Renal cortex interstitium (tissue), 15 donors: ENCODE measurements at places on chromosomes 6 and 20. TPM values are rescaled to one million over a fixed set of nuclear protein-coding genes. Genes with fewer than 3 reads are reported as not detected.

DNA sequence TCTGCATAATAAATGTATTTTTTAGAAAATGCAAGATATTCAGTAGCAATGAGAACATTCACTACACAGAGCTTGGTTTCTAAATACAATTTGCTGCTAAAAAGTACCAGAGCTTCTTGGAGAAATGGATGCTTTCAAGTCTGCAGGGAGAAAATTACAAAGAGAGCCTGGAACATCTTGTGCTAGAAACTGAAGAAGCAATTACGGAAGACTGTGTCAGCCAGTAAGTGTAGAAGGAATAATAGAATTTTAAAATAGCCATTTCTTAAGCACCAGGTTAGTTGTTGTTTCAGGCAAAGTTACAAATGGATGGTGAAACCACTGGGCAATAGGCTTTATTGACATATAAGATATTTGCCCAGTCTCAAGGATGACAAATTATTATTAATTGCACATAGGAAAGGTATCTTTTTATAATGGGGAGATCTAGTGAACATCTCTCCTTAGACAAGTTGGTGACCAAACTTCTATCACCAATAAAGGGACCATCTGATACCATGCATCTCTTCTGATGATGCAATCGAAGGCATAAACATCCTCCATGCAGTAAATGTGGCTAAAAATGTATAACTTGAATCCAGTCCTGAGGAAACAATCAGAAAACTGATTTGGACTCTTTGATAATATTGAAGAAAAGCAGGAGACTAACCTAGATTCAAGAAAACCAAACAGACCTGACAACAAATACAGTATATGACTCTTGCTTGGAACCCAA lies 81.7 kb downstream of the ARHGAP18 start:
- DNase-seq, result no peak

The ULBP3 gene
- 11.3 TPM for polyA plus RNA-seq

The SLC4A11 gene
- polyA plus RNA-seq, result 3.0 TPM

DNA sequence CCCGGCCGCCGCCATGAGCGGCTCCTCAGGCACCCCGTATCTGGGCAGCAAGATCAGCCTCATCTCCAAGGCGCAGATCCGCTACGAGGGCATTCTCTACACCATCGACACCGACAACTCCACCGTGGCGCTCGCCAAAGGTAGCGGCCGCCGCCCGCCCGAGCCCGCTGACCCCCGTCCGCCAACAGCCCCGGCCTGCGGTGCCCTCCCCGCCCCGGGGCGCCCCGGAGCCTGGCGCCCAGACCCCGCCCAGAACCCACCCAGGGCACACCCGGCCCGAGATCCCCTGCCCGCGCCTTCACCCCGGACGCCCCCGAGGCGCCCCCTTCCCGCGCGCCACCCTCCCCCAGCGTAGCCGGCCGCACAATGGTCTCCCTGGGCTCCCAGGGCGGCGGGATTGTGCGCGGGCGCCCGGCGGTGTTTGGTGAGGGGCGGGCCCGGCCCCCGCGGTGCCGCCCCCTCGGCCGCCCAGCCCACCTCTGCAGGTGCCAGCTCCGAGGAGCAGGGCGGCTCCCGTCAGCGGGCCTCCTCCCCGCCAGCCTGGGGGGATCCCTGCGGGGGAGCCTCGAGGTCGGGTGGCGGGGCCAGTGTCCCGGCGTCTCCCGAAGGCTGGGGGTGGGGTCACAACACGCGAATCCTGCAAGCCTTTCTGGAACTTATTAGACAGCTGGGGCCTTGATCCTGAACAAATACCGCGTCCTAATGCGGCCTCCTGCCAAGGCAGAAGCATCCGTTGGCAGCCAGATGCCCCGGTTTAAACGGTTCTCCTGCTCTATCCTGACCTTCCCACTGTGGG lies 577 bp downstream of the LSM14B start:
- no peak for DNase-seq

GRCh38 chr20:21498635-21499034 lies 15.2 kb downstream of the NKX2-2 start:
- no peak for DNase-seq

DNA sequence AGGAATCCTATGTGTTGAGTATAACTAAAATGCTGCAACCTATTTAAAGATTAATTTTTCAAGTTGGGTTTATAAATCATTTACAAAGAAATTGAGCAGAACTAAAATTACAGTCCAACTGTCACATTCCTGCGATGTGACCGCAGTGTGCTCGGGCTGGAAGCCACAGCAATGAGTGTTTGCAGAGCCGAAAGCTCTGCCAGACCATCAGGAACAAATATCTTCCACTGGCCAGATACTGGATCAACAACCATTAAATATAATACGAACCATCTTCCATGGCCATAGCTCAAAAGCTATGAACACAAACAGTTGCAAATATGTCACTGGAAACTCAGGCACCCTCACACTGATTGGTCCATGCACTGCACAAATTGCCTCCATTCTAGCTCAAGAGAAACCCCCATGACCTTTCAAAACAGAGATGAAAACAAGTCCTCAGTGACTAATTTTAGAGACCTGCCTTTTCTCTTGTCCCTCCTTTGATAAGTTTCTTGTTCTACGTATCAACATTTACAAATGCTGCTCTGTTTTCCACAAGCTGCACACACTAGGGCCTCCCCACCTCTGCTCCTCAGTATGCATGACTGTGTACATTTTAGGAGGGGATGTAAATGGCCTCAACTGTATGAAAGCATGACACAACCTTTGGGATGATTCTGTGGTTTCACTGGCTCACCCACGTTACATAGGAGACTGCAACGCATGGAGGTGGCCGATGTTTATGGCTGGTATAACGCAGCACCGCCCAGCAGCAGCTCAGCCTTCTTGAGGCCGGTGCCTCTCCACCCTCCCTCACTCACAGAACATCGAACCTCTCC lies 171.7 kb downstream of the WDR27 start:
- no peak for DNase-seq

- no peak for DNase-seq
Measured at GRCh38 chr20:32970973-32971300, 33.3 kb downstream of the SUN5 start.

GRCh38 chr6:45422503-45423110 lies 44.9 kb upstream of the SUPT3H start:
- no peak for DNase-seq

DNA sequence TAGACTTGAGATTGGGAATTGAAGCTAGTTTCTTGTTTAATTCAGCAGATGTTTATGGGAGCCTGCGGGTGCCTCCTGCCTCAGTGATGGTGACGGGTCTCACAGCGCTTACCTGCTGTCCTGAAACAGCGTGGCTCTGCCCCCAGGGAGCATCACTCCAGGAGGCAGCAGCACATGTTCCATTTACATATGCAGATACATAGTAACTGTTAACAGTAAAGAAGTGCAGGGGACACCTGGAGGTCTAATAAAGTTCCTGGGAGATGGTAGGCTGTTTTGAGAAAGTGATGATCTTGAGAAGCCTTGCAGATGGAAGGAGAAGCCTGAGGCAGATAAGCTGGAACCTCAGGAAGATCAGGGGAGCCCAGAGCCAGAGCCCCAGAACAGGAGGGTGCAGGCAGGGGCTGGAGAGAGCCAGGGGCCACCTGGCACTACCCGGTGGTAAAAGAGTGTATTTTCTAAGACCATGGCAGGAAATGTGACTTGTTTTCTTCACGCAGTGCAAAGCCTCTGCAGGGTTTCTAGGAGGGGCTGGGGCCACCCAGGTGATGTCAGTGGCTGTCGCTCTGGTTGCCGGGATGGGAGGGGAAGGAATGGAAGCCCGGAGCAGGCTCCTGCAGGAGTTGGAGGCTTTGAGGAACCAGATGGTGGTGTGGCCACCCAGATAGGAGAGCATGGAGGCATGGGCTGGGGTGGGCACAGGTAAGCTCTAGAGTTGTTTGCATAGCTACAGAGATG lies 24.2 kb upstream of the KIF25 start:
- no peak for DNase-seq

The NRN1 gene
- polyA plus RNA-seq, result 5.8 TPM

- no peak for DNase-seq
Measured at GRCh38 chr6:42279144-42279781, 61.6 kb upstream of the MRPS10 start.

GRCh38 chr6:80523010-80523409 lies 416.5 kb downstream of the BCKDHB start:
- DNase-seq, result peak; percentile 9

The TCF21 gene
- 220 TPM for polyA plus RNA-seq

The NKX2-4 gene
- not detected for polyA plus RNA-seq

DNA sequence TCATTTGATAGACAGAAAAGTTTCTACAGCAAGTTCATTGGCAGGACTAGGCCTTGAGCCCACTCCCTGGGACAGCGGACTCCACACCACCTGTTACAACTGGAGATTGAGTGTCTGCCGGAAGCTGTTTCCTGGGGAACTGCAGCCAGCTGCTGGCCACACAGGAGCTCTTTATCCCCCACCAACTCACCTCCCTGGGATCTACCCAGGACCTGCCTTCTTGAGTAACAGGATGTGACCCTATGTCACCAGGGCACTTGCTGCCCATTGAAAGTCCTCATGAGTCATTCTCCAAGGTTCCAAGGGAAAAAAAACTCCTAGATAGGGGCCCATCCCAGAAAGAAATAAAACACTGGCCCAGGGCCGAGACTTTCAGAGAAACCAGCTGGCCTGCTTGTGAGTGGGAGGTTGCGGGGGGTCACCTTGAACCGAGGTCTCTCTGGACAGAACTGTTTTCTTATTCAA lies 37.4 kb upstream of the SLC9A8 start:
- no peak for DNase-seq

DNA sequence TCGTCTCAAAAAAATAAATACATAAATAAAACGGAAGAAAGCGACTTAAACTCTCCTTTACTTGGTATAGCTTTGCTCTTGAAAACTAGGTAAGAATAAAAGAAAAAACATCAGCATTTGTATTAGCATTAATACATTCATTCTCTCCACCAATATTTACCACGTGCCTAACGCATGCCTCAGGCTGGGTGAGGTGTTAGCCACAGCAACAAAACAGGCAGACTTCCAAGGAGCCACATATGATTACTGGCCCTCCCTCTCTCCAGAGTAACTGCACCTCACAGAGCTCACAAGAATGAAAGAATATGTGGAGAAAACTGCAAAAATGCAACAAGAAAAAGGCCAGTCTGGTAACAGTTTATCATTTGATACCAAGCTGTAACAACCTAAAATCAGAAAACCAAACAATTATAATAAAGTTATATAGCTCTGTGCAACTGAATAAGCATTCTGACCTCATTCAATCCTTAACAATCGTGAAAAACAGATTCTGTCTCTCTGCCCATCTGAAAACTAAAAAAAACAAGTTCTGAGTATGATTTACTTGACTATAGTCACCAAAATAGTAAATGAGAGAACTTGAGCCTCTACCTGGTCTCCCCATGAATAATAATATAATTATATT lies 5.2 kb downstream of the NAPB start:
- no peak for DNase-seq

- no peak for DNase-seq
Measured at GRCh38 chr20:890666-891057, 25.5 kb downstream of the ANGPT4 start.

DNA sequence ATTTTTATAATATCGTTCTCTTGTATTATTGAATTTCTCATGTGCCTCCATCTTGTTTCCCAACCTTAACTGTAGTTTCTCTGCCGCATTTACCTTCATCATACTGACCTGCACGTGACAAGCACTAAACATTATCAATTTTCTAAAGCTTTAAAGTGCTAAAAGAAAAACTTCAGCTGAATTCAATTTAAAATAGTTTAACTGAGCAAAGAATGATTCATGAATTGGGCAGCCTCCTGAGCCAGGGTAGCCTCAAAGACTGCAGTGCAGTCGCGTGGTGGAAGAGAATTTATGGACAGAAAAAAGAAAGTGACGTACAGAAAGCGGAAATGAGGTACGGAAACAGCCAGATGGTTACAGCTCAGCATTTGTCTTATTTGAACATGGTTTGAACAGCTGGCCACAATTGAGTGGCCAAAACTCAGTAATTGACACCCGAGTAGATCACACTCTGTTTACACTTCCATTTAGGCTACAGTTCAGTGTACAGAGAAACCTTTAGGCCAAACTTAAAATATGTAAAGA lies 4.2 kb upstream of the ZDHHC14 start:
- DNase-seq, result no peak
